ENCODE measurements at places on chromosomes 7 and 10.

GRCh38 chr7:11341285-11341944 is 367.7 kb downstream of the PHF14 start:
- no peak for DNase-seq

DNA sequence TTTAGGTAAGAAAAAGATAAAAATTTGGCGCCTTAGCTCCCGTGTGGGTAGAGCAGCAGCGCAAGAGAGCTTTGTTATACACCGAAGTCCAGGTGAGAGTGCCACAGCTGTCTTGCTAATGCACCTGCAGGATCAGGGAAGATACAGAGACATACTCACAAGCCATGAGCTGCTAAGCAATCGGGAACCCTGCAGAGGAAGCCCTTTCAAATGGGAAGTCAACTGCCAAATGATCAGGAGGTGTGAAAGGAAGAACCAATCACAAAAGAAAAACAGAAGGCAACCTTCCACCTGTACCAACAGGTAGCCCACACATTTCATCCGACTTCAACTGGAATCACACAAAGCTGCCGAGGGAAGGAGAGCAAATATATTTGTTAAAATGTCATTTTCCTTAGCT is 610.5 kb upstream of the PFKP start:
- no peak for DNase-seq

DNA sequence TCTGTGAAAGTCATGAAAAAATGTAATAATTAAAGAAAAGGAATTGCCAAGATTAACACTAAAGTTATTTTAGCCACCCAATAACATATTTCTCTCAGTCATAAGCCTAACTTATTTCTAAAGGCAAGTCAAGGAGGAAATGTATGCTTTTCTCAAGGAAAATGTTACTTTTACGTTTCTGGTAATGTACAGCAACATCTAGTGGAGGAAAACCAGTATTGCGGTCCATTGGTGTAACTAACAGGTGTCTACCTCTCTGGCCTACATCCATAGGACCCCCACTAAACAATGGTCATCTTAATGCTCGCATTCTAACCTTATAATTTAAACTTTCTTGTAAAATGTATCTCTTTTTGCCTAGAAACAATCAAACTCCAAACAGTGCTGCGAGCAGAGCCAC is 437.5 kb downstream of the KIF20B start:
- DNase-seq: no peak

DNA sequence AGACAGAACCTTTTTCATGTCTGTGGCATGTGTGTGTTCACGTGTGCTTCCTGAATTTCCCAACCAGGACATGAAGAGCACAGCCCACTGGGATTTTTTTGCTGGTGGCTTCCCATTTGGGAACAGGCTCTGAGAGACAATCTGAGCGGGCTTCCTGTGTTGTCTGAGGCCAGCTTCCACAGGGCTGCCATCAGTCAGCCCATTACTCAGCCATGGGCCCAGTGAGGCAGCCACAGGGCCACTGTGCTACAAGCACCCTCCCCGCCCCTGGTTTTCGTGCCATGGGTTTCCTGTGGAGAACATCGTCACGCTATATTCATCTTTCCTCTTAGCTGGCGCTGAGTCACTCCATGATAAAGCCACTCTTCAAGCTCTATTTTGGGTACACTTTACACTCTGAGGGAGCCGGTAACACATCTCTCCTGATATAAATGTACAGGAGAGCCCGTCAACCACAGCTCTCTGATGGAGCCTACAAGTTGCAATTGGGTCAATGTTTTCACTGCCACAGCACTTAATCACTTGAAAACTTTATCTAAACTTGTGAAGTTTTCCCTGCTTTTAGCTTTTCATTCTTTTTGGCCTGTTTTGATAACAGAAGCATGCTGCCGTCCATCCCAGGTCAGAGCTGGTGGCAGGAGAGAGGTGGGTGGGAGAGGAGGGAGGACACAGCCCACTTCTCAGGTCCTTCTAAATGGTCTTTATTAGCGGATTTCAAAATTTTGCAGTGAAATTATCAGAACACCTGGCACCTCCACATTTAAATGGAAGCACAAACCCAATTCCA is 96.9 kb downstream of the HIPK2 start:
- DNase-seq: peak; percentile 86

- no peak for DNase-seq
These were observed 594.1 kb downstream of the GRM8 start for GRCh38 chr7:126658684-126659083.

DNA sequence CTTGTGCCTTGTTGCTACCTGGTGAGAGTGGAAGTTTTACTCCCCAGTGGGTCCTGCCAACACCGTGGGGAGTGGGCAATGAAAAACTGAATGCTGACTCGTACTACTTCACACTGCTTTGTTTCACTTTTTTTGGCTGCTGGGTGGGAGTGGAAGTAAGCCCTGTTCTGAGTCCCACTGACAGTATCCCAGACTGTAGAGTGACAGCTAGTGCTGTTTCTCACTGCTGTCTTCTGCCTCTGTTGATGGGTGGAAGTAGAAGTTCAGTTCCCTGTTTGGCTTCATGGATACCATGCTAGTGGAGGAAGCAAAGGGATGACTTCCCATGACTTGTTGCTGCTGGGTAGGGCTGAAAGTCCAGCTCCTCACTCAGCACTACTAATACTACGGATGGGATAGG is 98.4 kb downstream of the STK31 start:
- DNase-seq: no peak

DNA sequence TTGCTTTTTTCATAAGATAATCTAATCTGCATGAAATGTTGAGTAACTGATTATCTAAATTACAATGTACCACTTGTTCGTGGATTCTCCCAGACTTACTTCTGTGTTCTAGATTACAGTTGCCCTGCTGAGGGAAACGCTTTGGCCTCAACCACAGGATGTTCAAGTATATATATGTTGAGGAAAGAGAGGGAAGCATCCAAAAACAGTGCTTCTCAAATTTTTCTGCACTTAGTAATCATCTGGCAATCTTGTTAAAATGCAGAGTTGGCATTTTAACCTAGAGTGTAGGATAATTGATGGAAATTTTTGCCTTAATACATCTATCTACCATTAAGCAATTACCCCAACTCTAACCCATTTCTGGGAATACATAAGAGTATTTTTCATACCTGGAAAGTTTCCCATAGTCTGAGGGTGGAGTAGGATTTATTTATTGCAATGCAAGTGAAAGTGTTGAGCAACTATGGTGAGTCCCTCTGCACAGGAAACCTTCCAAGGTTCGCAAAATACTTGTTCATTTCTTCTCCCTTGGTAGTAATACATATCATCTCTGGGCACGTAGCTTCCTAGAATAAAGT is 59.6 kb upstream of the C1GALT1 start:
- DNase-seq: no peak

GRCh38 chr7:2139004-2139699 is 93.6 kb downstream of the MAD1L1 start:
- DNase-seq: no peak

- DNase-seq: no peak
These were observed 145.7 kb downstream of the AHR start for GRCh38 chr7:17444151-17444550.

GRCh38 chr7:144489504-144489903 is 86.0 kb upstream of the NOBOX start:
- DNase-seq: no peak

DNA sequence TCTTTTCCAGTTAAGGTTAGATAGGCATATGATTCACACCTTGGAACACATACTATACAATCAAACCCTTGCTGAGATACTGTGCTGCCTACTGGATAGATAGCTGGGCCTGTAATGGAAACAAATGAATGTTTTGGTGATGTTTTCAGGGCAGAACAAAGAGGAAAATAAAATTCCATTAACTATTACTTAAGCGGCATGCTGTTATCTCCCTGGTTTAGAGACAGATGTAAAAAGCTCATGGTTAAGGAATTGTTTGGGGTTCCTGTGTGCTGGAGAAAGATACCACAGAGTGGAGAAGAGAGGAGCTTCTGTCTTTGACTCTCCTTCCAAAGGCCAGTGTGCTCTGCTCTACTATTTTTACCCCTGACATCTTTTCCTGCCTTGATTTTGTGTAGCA is 341.1 kb downstream of the PLXDC2 start:
- DNase-seq: no peak

DNA sequence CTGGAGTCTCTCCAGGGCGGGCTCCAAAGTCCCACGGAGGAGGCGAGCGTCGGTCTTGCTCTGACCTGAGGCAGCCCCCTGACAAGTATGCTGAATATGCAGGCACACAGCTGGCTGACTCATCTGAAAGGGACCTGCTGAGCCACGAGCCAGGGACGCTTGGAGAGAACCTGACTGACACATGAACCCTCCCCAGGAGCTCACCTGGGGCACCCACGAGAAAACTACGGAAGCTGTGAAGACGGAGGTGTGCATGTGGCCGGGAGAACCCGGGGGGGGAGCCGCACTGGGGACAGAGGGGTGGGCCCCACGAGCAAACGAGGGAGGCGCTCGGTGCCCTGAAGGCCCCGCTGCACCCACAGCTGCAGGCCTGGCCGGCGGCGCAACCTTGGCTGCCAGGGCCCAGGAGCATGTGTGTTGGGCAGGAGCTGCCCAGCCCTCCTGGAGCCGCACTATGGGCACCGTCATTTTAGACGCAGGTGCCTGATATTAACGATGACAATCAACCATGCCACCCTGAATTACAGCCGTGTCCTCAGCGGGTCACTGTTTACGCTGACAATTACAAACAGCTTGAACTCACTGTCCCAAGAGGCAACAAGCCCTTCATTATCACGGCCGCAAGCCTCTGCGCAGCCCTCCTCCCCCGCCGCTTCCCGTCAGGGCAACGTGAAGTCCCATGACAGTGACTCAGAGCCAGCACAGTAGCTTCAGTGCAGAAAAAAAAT is 64.7 kb downstream of the DIP2C start:
- DNase-seq: no peak

- no peak for DNase-seq
These were observed 12.2 kb downstream of the PANK1 start for GRCh38 chr10:89632824-89633223.

GRCh38 chr7:96354881-96355280 is 33.0 kb upstream of the SLC25A13 start:
- no peak for DNase-seq

DNA sequence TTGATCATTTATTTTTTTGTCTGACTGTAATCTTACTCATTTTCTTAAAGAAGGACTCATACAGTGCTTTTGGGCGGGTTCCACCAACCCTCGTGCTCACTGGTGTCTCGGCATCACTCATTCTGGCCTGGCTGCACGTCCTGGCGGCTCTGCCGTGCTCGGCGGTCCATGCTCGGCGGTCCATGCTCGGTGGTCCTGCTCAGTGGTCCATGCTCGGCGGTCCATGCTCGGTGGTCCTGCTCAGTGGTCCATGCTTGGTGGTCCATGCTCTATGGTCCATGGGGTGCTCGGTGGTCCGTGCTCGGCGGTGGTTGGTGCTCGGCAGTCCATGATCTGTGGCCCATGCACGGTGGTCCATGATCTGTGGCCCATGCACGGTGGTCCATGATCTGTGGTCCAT is 72.5 kb downstream of the WDR37 start:
- peak; percentile 6 for DNase-seq

DNA sequence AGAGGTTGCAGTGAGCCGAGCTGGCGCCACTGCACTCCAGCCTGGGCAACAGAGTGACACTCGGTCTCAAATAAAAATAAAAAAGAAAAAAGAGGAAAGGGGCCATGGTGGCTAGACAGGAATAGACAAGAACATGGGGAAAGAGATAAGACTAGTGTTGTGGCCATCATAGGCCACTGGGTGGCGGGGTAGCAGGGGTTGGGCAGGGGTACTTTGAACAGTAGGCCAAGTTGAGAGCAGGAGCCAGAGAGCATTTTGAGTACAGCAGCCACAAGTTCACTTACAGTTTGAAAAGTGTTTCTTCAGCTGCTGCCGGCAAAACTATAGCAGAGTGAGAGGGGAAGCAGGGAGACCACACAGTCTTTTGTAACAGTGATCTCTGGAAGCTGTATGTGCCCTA is 656.0 kb downstream of the CNTNAP2 start:
- no peak for DNase-seq

DNA sequence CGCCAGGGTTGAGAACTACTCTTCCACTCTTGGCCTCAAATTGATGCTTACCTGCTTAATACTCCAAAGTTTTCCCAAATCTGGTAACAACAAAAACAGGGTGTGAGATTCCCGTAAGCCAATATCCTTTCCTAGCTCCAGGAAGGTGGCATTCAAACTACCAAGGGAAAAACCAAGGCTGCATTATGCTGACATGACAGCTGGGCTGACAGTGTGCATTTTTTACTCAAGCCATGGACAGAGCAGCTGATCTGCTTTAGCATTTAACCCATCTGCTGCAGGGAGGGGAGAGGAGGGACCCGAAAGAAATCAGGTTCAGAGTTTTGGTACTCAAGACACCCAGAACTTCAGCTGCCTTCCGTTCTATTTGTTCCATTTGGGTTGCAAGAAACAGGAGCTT is 49.8 kb upstream of the RAPGEF5 start:
- no peak for DNase-seq

DNA sequence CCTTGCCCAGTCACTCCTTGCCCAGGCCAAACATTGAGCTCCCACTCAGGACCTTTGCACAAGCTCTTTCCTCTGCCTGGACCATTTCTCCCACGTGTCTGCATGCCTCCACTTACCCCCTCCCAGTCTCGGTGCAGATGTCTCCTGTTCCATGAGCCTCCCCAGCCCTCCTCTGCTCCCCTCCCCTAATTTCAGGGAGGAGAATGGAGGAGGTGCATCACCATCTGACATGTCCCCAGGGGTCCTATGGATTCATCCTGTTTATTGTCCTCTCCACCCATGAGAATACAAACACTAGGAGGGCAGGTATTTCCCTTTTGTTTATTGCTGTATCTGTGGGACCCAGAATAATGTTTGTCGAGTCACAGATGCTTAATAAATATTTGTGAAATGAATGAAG is 8.6 kb upstream of the GRID2IP start:
- DNase-seq: no peak

- no peak for DNase-seq
These were observed 440.6 kb downstream of the PARD3 start for GRCh38 chr10:34374356-34375045.

- no peak for DNase-seq
These were observed 56.0 kb downstream of the PRF1 start for GRCh38 chr10:70546584-70546983.

DNA sequence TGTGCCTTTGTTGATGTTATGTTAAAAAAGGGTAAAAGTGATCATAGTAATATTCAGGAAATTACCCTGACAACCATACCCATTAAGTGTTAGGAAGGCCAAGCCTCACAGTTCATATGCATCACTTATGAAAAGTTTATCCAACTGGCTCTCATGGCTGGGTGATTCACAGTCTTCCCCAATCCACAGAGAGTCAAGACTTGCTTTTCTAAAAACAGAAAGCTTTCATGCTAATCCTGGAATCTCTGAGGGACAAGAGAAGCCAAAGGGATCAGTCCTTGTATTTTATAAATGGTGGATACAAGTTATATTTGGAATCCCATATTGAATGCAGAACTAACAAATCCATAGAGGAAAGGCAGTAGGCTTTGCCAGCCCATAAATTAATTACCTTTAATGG is 218.3 kb downstream of the JAZF1 start:
- no peak for DNase-seq

DNA sequence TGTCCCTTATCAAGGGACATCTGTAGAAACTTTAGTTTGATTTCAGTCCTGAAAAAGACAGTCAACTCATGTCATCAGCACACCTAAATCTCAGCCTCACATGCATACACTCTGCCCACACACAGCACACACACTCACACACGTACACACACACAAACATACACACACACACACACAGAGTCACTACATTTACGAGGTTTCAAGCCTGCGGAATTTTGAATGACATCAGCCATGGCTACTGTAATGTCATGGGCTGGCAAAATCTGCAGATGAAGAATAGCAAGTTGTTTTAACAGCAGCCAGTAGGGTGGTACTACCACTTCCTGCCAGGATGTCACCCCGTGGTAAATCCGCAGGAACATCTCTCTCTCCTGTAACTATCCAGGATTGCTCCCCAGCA is 37.1 kb upstream of the EZH2 start:
- no peak for DNase-seq

All from stimulated activated CD8-positive, alpha-beta memory T cell treated with anti-CD3 and anti-CD28 coated beads, Interleukin-4, amount 100 ng/mL, for 48 hours (primary cell).